ENCODE measurements at places on chromosomes 7 and 10. TPM values are rescaled to one million over a fixed set of nuclear protein-coding genes. Genes with fewer than 3 reads are reported as not detected.

DNA sequence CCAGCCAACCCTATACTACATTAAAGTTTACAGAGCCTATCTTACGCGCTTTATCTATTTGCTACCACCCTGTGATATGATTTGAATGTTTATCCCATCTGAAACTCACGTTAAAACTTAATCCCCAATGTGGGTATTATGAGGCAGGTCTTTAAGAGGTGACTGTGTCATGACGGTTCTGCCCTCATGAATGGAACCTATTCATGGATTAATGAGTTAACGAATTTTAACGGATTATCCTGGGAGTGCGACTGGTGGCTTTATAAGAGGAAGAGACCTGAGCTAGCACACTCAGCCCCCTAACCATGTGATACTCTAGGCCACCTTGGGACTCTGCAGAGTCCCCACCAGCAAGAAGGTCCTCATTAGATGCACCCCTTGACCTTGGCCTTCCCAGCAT lies 37.8 kb downstream of the SRPK2 start:
- DNase-seq = no peak

DNA sequence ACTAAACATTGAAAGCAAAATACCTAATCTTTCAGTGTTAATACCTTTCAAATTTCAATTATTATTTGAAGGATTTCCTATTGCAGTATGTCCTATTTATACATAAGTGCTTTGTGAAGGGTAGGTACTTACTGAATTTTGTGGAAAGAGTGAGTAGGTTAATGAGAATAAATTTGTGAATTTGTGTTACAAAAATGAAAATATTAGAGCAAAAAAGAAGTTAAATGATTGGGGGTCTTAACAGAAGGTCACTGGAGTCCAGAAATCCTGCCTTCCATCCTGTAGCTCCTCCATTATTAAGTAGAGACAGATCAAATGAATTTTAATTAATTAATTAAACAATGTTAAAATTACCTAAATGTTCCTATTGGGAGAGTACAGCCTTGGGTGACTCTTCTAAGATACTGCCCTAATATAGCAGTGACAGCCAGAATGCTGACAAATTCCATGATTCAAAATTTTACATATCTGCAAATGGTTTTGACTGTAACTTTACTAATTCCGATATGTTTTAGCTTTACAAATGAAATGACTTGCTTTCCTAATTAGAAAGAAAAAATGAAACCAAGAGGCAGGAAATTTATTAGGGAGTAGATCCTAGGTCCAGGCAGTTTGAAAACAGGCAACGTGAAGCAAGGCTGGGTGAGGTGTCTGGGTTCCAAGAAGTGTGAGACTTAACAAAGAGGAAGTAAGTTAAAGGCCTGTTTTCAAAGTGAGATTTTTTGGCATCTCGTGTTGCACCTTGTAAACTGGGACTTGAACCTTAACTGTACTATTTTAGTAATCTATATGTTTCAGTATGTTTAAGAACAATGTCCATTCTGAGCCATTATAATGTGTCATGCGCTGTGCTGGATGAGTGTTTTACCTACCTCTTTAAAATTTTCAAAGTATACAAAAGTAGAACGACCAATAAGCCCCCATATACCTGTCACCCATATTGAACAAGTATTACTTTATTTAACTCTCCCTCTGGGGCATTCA lies 1.5 kb downstream of the PIK3CG start:
- no peak for DNase-seq

Gene CFAP69
- 1.8 TPM for polyA plus RNA-seq

- no peak for DNase-seq
Observed at GRCh38 chr7:51244885-51245284, 71.7 kb downstream of the COBL start.

Gene COMTD1
- polyA plus RNA-seq = 64.1 TPM

GRCh38 chr10:133608855-133609254 lies 17.7 kb downstream of the FRG2B start:
- DNase-seq = no peak

- no peak for DNase-seq
Observed at GRCh38 chr7:84258628-84259027, 64.0 kb upstream of the SEMA3A start.

GRCh38 chr7:29879609-29880008 lies 73.3 kb downstream of the WIPF3 start:
- DNase-seq = no peak

GRCh38 chr7:32256811-32257210 lies 186.6 kb upstream of the PDE1C start:
- no peak for DNase-seq

DNA sequence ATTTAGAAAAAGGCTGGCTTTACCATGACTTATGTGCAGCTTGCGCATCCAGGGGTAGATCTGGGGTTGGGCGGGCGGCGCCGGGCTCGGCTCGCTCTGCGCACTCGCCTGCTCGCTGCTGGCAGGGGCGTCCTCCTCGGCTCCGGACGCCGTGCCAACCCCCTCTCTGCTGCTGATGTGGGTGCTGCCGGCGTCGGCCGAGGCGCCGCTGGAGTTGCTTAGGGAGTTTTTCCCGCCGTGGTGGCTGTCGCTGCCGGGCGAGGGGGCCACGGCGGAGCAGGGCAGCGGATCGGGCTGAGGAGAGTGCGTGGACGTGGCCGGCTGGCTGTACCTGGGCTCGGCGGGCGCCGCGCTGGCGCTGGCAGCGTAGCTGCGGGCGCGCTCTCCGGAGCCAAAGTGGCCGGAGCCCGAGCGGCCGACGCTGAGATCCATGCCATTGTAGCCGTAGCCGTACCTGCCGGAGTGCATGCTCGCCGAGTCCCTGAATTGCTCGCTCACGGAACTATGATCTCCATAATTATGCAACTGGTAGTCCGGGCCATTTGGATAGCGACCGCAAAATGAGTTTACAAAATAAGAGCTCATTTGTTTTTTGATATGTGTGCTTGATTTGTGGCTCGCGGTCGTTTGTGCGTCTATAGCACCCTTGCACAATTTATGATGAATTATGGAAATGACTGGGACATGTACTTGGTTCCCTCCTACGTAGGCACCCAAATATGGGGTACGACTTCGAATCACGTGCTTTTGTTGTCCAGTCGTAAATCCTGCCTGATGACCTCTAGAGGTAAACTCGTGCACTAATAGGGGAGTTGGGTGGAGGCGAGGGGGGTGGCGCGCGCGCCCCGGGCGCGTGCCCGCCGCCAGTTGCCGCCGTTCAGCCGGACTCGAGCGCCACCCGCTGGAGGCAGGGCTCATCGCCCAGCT lies at the start of gene HOXA5:
HOXA5 (minus strand) TSS at position 659 of the 927 bp plus-strand sequence; CDS start at position 585, 74 bp downstream.
- peak; percentile 98 for DNase-seq

Gene ZP3
- polyA plus RNA-seq = 1.6 TPM

DNA sequence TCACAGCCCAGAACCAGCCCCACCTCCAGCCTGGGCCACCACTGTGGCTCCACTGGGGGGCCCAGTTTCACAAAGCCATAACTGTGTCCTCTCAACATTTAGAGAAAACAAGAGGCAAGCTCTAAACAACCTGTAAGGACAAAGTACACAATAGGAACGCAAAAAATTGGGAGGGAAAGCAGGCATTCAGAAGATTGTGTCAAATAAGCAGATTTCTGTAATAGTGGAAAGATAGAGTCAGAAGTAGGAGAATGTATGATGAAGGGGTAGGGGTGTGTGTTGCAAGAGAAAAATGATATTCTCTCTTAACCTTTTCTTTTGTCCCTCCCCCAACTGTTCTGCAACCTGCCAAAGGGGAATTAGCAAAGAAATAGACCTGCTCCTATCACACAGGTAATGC lies 449.9 kb upstream of the NPVF start:
- no peak for DNase-seq

Gene APBB1IP
- 33.5 TPM for polyA plus RNA-seq

DNA sequence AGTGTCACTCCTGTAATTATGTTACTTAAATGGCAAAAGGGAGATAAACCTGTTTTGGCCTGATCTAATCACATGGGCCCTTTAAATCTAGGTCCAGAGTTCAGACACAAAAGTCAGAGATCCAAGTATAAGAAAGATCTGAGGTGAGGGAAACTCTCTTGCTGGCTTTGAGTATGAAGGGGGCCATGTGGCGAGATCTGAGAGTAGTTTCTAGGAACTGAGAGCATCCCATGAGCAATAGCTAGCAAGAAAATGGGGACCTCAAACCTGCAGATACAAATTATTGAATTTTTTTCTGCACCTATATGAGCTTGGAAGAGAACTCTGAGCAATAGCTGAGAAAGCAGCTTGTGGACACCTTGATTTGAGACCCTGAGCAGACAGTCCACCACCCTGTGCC lies 27.6 kb downstream of the ANKRD7 start:
- DNase-seq = no peak

Gene LEP
- polyA plus RNA-seq = not detected

GRCh38 chr10:63012623-63013022 lies 120.5 kb upstream of the NRBF2 start:
- no peak for DNase-seq

Gene PARD3
- polyA plus RNA-seq = 26.3 TPM

DNA sequence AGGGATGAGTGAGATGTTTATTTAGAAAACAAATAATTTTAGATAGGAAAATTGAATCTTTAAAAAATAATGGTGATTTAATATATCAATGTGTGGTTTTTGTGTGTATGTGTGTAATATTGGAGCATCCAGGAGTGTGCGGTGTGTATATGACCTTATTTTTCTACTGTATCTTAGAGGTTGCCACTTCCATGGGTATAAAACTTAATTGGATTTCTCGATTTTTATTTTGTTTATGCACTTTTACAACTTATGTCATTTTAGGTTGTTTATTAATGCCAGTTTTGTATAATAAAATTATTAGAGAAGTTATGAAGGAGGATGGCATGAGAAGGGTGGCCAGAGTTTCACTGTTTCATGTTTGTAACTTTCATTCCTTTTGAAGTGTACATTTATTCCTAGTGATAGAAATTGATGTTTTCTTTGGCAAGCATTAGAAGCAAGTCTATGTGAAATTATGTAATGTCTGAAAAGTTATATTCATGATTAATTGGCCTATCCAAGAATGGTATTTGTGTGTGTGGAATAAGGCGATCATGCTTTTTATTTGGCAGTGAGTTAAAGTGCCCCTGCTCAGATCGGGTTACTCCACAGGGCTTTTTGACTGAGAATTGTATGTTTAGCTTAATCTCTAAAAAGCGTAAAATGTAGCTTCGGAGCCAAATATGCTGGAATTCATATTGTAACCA lies 110.3 kb downstream of the KAT6B start:
- DNase-seq = peak; percentile 71

GRCh38 chr7:106031300-106032035 lies 68.4 kb downstream of the CDHR3 start:
- DNase-seq = peak; percentile 71

Gene HHEX
- 18.6 TPM for polyA plus RNA-seq

Gene NPFFR1
- 0.14 TPM for polyA plus RNA-seq

DNA sequence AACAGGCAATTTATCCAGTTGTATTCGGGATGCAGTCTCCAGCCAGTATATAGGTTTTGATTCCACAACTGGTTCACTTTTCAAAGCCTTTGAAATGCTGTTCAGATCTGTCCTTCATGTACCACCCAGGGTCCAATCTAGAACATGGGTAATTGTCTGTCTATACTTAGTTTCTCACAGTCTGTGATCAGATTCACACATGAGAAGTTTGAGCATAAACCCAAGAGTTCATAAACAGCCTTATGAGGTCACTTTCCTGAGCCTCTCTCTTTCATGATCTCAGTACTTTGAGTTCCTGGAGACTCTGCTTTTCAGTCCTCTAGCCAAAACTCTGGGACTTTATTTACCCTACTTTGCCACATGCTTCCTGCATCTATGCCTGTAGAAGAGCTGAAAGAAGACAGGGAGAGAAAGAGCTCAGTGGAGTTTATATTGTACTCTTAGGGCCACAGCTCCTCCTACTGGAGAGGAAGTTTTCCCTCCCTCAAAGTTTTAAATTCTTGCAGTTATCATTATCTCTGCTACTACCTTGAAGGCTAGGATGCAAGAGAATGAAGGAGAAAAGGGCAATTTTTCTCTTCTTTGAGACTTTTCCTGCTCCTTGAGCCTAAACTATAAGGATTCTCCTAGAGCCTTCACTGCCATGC lies 172.0 kb downstream of the ZEB1 start:
- DNase-seq = peak; percentile 34

DNA sequence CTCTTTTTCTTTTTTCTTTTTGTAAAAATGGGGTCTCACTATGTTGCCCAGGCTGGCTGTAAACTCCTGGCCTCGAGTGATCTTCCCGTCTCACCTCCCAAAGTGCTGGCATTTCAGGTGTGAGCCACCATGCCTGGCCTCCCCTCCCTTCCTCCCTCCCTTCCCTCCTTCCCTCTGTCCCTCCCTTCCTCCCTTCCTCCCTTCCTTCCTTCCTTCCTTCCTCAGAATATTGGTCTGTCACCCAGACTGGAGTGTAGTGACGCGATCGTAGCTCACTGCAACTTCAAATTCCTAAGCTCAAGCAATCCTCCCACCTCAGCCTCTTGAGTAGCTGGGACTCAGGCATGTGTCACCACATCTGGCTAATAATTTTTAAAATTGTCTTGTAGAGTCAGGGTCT lies 8.4 kb downstream of the AGAP3 start:
- DNase-seq = no peak

- no peak for DNase-seq
Observed at GRCh38 chr10:80057171-80057570, 21.3 kb upstream of the TMEM254 start.
